ENCODE measurements at places on chromosomes 4 and X.

DNA sequence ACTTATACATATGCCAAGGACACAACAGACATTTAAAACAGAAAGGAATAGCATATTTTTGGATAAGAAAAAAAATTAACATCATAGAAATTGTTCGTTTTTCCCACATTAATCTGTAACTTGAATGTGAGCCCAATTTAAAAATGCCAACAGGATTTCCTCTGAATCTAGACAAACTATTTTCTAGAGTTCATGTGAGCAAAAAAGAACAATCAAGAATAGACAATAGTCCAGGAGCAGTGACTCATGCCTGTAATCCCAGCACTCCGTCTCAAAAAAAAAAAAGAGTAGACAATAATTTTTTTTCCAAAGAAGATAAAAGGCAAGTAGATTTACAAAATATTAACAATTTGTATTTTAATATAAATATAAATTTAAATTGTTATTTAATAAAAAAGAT lies 73.7 kb upstream of the DUSP21 start:
- H3K27ac ChIP-seq = no peak overlapping the region
- H3K27me3 ChIP-seq = no peaks in the 10 kb centered on the region
- no peak for DNase-seq
- H3K4me3 ChIP-seq = no peak overlapping the region

- DNase-seq = no peak
- no peaks in the 10 kb centered on the region for H3K4me1 ChIP-seq
- peaks cover 7% of the 10 kb centered on the region for H3K27me3 ChIP-seq
- H3K27ac ChIP-seq = no peak overlapping the region
- no peak overlapping the region for H3K4me3 ChIP-seq
- H3K36me3 ChIP-seq = no peaks in the 10 kb centered on the region
These were observed 29.2 kb downstream of the VCX2 start for GRCh38 chrX:8141896-8142295.

DNA sequence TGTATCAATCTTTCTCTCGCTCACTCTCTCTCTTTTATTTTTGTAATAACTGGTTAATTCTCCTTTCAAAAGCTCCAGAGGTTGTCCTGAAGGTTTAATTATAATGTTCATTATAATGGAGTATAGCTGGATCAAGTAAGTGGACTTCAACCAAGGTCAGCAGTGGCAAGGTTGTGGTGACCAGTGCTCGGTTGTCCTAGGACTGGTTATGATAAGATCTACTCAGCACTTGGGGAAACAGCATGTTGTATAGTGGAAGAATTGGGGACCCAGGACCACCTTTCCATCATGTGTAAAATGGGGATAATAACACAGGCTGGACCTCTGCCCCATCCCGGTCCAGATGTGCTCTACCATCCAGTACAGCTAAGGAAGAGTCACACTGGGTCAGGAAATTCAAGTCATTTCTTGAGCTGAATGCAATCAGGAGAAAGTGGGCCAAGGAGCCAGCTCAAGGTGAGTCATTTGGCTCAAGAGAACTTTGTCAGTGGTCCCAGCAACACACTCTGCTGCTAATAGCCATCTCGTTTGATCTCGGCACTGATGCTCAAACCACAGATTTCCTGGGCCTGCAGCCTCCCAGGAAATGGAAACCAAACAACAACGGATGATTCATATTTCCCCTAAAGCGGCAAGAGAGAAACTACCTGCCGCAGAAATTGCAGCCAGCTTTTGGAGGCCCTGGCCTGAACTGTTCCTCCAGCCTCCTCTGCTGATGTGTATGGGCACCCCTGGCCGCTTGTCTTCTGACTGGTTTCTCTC lies 123.6 kb upstream of the RBPJ start:
- no peak overlapping the region for H3K4me3 ChIP-seq
- no peaks in the 10 kb centered on the region for H3K27me3 ChIP-seq
- no peak overlapping the region for H3K27ac ChIP-seq
- H3K4me1 ChIP-seq = no peaks in the 10 kb centered on the region
- no peaks in the 10 kb centered on the region for H3K36me3 ChIP-seq

GRCh38 chr4:3371033-3372001 lies 70.5 kb upstream of the HGFAC start:
- peaks cover 17% of the 10 kb centered on the region for H3K4me1 ChIP-seq
- no peak overlapping the region for H3K27ac ChIP-seq
- H3K27me3 ChIP-seq = no peaks in the 10 kb centered on the region

- no peak for DNase-seq
- H3K4me1 ChIP-seq = no peaks in the 10 kb centered on the region
- no peak overlapping the region for H3K4me3 ChIP-seq
- H3K27me3 ChIP-seq = no peaks in the 10 kb centered on the region
- H3K36me3 ChIP-seq = no peaks in the 10 kb centered on the region
These were observed 105.0 kb upstream of the ANXA3 start for GRCh38 chr4:78446619-78447018.

DNA sequence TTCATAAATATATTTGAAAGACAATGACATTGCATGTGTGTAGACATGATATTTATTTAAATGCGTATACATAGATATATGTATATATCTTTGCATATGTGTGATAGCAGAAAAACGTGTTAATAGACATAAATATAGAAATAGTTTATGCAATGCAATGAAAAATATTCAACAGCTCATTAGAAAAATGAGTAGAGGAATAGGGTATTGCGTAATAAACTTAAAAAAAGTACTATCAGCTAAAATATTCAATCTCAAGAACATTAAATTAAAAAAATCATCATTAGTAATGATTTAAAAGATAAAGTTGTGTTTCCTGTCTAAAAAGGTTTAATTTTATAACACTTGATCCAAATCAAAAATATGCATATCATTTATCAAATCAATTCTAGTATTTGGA lies 2101.5 kb upstream of the TENM3 start:
- DNase-seq = no peak
- H3K27me3 ChIP-seq = no peaks in the 10 kb centered on the region
- no peak overlapping the region for H3K27ac ChIP-seq
- no peak overlapping the region for H3K4me3 ChIP-seq
- H3K4me1 ChIP-seq = no peaks in the 10 kb centered on the region
